ENCODE measurements at places on chromosomes 7 and 10.

- DNase-seq: no peak
These were observed 80.7 kb upstream of the BTBD16 start for GRCh38 chr10:122190176-122190943.

- DNase-seq: no peak
These were observed 45.7 kb upstream of the ADGRA1 start for GRCh38 chr10:133042061-133042460.

DNA sequence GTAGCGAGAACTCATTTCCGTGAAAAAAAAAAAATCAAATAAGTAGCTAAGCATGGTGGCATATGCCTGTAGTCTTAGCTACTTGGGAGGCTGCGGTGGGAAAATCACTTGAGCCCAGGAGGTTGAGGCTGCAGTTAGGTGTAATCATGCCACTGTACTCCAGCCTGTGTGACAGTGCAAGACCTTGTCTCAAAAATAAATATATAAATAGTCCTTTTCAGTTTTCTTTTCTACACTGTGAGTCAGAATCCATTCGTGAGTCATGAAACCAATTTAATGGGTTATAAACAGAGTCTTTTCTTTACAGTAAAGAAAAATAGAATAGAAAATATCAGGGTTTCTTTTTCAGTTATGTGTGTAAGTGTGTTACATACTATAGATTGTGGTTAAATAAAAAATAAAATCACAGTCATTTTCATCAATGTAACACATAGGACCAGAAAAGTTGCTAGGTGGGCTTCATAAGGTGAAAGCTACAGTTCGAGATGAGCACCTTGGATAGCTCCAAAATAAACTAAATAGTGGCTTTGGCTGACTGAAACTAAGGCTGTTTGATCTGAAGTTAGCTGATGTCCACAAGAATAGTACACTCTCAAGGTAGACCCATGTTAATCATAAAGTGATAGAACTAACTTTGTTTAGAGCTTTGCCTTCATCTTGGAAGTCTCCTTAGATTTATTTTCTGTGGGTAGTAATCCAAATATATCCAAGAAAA lies 781.1 kb downstream of the GATA3 start:
- no peak for DNase-seq

DNA sequence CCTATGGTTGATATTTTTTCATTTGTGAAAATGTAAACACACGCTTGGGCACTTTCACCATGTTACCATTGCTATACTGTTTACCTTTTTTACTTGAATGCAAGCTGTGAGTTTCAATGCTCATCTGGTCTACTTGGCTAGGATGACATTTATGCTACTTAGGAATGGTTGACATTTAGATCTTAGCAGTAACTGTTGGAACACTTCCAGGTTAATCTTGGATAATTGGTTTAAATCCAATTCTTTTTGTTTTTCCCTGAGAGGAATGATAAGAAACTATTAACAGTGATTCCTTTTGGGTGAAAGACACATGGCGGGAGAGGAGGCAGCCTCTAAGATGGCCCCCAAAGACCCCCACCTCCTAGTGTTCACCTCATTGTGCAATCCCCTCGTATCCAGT lies 51.4 kb upstream of the AMPH start:
- DNase-seq: no peak

GRCh38 chr10:91022924-91023699 lies 102.2 kb upstream of the ANKRD1 start:
- DNase-seq: no peak

GRCh38 chr7:65988084-65988483 lies 6.1 kb upstream of the GUSB start:
- DNase-seq: no peak
